ENCODE measurements at places on chromosomes 7 and 10.

- no peak for DNase-seq
Observed at GRCh38 chr10:133012573-133013359, 70.4 kb upstream of the CFAP46 start.

GRCh38 chr10:75030371-75030770, 81.1 kb upstream of the SAMD8 start:
- no peak for DNase-seq

GRCh38 chr7:120933475-120933874, 17.1 kb upstream of the ING3 start:
- no peak for DNase-seq

DNA sequence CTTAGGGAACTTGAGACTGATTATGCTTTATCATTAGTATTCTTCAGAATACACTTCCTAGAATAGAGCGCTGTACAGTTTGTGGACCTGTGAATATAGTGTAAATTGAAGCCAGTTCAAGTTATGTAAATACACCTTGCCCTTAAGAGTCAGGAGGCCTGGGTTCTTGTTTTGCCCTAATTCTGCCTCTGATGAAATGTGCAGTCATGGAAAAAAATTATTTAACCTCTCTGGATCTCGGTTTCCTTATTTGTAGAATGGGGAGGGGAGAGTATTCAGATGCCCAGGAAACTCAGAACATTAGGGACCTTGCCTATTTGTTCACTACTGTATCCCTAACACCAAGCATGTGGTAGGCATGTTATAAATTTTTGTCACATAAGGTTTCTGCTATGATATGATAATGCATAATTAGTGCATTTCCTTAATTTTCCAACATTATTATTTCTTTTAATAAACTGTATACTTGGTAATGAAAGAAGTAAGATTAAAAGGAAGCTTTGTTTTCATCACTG, 1.3 kb downstream of the EXOC6 start:
- DNase-seq: no peak

DNA sequence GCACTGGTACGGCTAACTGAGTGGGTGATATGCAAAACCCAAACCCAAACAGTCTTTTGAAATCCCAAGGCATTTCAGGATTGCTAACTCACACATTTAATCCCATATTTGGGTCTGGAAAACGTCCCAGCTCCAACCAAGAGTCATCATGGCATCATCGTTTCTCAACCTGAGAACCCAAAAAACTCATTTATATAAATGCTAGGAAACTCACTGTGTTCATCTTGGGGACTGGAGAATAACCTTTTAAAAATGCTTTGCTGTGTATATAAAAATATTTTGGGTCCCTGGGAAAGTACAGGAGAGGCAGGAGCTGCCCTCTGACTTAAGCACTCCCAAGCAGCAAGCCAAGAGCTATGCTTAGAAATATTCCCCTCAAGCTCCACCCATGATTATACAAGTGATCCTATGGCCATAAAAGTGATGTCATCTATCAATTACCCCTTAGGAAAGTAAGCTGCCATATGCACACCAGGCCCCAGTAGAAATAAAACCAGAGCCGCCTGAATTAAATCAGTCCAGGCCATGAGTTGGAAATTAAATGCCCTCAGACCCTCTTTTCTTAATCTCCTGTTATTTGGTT, 352.1 kb downstream of the FRMD4A start:
- DNase-seq: no peak

- no peak for DNase-seq
Observed at GRCh38 chr7:31106303-31107105, 54.4 kb downstream of the ADCYAP1R1 start.

DNA sequence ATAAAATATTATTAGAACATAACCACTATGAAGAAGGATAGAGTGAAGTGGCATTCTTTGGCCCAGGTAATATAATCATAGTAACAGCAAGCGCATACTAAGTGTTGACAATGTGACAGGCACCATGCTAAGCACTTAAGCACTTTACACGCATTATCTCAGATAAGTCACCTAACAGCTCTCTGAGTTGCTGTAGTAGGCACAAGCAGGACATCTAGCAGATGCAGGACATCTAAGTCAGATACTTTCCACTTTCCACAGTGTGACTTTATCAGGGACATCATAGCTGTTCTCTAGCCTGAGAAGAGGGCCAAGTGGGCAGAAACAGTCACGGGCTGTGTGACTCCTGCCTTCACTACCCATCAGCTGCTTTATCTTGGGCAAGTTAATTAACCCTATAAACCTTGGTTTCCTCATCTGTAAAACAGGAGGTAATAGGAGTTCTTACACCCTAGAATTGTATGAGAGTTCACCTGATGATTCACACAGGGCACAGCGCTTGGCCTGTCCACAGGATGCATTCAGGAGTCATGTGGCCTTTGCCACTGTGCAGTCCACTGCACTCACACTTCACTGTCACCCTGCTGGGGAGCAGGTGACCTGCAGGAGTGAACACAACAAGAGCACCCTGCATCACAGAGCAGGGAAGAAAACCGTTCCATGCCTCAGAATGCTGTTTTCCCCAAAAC, 12.5 kb downstream of the LIPA start:
- no peak for DNase-seq

DNA sequence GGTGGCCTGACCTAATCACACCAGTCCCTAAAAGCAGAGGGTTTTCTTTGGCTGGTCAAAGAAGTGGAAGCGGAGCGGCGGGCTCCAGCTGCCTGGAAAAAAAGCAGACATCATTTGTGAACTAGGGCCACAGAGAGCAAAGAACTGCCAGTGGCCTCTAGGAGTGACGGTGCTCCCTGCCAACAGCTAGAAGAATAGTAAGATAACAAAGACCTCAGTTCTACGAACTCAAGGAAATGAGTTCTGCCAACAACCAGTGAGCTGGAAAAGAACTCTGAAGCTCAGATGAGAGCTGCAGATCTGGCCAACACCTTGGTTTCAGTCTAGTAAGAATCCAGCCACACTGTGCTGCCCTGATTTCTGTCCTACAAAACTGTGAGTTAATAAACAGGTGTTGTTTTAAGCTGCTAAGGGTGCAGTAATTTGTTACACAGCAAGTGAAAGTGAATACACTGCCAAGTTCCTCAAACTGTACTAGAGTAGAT, 178.0 kb downstream of the SRPK2 start:
- DNase-seq: no peak

DNA sequence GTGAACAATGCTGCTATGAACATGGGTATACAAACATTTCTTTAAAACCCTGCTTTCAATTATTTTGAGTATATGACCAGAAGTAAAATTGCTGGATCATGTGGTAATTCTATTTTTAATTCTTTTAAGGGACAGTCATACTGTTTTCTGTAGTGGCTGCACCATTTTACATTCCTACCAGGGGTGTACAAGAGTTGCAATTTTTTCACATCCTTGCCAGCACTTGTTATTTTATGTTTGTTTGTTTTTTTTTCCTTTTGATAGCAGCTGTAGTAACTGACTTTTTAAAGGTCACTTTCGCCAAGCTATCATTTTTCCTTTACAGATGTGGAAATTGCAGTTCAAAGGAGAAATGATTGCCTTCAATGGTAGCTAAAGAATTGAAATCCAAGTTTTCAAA, 99.5 kb downstream of the GPR85 start:
- DNase-seq: no peak

GRCh38 chr10:52011118-52011517, 303.0 kb upstream of the DKK1 start:
- no peak for DNase-seq

- peak; percentile 2 for DNase-seq
Observed at GRCh38 chr7:123346766-123347165, 147.0 kb upstream of the SLC13A1 start.

- no peak for DNase-seq
Observed at GRCh38 chr10:87547734-87548311, 43.1 kb downstream of the MINPP1 start.

GRCh38 chr7:668139-668931, 58.2 kb upstream of the DNAAF5 start:
- DNase-seq: no peak

GRCh38 chr10:8138471-8138870, 84.0 kb downstream of the GATA3 start:
- DNase-seq: no peak

GRCh38 chr10:71231206-71231605, 18.8 kb downstream of the UNC5B start:
- no peak for DNase-seq

GRCh38 chr10:132596742-132597279, 59.2 kb downstream of the INPP5A start:
- DNase-seq: no peak

DNA sequence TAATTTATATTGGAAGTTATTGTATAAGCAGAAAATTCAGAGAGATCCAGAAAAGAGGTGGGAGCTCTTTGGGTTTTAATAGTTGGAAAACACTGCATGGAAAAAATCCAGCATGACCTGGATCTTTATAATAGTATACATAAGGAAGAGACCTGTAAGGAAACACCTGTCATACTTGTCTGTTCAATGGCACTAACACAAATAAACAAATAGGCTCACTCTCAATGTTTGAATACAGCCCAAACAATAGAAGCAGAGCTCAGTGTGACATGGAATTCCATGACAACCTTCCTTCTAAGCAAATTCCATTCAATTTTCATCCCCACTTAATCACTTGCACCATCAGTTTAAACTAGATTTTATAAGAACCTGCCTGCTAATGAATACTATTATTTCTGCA, 31.7 kb downstream of the CISD1 start:
- peak; percentile 25 for DNase-seq

GRCh38 chr10:103244666-103245271, 918 bp upstream of the RPEL1 start:
- peak; percentile 5 for DNase-seq

DNA sequence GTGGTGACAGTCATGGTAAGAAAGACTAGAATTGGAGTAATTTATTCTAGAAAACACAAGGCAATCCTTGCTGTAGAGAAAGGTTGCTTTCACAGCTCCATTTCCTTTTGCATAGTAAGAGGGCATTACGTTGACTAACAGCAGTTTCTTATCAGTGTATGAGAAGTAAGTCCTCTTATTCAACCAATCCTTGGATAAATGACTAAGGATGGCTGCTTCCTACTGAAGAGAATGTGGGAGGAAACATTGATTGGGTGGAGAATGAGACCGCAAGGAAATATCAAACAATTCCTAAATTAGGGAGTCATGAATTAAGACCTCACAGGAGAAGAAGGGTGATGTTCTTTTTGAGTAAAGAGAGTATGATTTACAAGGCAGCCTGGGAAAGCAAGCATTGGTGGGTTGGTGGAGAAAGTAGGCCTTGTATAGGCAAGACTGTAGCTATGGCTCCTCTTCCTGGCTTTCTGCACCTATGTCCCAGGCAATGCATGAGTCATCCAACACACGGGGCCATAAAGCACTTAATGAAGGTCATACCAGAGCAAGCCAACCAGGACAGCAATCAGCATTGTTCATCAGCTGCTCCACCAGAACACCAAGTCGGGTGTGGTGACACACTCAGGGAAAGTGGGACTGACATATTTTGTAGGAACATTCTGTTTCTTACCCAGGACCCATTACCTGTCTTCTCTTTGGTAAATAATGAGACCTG, 5.6 kb downstream of the MGAM start:
- no peak for DNase-seq

DNA sequence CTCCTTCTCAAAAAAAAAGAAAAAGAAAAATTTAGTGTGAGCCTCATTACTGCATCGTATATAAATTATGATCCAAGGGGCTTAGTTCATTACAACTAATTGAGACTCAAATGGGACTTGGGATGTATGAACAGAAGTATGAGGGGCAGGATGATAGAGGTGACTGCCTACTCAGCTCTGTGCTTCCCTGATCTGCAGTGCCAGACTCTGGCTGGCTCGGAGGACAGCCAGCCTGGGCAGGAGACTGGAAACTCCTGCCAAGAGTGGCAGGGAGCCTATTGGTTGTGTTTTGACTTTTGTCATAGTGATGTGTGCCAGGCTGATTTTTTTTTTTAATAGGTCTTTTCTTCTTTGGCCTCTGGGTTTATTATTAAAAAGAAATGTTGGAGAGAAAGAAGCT, 73.8 kb upstream of the GTF2IRD1 start:
- no peak for DNase-seq

GRCh38 chr10:111926286-111926685, 257.3 kb downstream of the GPAM start:
- no peak for DNase-seq

DNA sequence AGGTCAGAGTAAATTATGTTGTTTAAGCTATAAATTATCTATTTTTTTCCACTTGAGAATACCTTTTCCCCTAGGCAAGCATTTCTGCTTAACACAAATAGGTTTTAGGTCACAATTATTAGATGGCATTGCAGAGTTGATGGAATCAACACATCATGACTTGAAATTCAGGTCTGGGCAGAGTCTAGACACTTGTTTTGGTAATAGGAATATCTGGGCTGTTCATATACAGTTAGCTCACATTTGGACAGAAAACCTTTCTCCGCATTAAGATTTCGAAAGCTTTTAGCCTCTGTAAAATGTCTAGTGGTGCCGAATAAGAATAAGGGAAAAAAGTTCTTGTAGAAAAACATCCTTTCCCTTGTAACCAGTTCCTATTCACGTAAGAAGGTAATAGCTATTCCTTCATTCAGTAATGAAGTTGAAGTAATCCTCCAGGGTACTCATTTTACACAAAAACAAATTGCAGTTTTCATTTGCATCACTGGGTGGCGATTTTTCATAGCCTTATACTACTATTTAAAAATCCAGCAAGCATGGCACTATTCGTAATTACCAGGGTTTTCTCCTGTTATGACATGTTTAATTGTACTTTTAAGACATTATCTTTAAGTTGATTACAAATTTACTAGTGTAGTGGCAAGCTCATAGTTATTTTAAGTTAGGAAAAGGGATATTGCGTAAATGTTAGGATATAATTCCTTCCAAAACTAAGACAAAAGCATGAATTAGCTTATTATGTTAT, 37.0 kb downstream of the RPA3 start:
- peak; percentile 73 for DNase-seq

- DNase-seq: no peak
Observed at GRCh38 chr10:82440775-82441174, 565.8 kb downstream of the NRG3 start.

DNA sequence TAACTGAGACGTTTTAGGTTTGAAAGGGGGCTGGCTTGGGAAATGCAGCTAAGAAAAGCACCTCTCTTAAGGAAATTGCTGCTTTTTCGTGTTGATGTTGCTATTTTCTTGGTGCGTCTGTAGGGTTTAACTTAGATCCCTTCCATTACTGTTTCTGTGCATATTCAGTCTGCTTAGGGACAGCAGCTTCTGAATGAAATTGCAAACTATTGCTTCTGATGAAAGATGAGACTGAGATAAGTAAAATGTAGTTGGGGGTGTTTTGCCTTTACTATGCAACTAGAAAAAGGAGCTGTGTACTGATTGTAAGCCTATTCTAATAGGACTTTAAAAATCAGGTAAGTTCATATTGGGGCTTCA, 772 bp downstream of the HDAC9 start:
- no peak for DNase-seq

DNA sequence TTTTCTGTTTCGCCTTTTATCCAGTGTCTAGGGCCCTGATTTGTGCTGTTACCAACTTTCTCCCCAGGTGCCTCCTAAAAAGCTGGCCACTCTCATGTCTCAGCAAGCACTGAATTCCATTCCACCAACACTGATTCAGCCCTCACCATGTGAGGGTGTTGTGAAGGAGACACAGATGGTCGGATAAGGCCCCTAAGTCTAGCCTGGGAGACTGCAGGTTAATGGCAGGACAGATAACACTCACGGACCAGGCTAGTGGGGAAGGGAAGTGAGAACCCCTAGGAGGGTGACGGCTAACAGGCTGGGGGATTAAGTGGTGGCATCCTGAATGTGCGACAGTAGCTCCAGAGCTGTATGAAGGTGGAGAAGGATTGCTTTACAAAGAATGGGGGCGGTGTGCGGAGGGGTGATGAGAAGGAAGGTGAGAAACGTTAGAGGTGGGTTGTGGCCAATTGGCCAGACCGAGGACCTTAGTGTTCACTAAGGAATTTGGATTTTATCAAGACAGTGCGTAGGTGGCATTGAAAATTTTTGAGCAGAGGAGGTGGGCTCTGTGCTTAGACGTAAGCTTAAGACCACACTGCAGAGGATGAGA, 3.8 kb upstream of the DUSP5 start:
- no peak for DNase-seq

All from COR-L47 (cell line).